ENCODE measurements at places on chromosomes 2 and 18.

- DNase-seq: no peak
Observed at GRCh38 chr2:55302241-55302640, 33.2 kb upstream of the MTIF2 start.

DNA sequence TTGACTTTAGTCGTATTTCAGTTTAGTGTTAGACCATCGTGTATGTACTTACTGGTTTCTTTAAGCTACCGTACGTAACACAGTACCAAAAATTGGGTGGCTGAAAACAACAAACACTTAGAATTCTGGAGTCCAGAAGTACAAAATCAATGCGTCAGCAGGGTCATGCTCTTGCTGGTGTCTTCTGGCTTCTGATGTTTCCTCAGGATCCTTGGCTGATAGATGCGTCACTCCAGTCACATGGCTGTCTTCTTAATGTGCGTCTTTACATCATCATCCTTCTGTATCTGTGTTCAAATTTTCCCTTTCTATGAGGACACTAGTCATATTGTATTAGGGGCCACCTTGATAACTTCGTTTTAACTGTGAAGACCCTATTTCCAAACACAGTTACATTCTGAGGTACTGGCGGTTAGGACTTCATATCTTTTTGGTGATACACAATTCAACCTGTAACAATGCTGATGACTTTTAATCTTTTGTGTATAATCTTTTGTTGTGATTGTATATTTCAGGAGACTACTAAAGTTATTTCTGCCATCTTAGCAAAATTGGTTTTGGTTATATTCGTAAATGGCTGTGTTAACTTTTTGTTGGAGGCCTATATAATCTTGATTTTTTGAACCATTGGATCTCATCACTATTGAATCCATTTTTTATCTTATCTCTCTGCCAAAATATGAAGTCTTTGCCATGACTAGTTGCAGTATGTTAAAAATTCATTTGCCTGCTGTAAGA lies 25.4 kb downstream of the ACTR3 start:
- no peak for DNase-seq

GRCh38 chr2:102660070-102660469 lies 40.7 kb downstream of the SLC9A2 start:
- no peak for DNase-seq

DNA sequence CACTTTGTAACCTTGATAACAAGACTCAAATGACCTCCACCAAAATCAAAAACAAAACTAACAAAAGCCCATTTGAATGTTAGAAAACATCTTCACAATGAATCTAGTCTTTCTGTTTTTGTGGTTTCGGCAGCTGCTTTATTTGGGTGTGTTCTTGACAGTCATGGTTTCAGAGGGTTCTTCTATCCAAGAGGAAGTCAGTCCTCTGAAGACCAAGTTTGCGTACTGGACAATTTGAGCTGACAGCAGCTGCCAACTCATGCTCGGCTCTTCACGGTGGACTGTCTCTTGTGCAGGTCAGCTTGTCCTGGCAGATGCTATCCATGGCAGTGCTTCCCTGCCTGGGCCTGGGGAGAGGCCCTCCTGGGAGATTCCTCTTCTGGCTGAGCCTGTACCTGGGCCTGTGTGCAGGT lies 91.0 kb downstream of the TMEM17 start:
- no peak for DNase-seq

DNA sequence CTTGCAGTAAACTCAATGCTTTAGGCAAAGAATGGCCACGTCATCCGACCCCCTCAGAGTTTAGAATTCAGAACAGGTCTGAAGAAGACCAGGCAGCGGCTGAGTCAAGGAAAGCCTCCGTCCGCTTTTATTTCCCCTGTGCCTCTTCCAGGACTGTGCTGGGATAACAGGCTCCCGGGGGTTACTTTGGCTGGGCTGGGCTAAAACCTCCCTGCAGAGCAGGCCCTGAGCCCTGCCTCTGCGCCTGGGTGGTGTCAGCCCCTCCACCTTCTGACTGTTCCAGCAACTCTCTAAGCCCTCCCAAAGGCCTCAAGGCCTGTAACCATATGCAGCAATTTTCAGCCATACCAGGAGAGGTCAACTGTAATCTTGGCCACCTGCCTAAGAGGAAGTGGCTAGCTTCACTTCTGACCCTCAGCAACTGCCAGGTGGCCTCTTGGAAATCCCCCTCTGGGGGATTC lies 166.5 kb downstream of the RPIA start:
- DNase-seq: no peak

DNA sequence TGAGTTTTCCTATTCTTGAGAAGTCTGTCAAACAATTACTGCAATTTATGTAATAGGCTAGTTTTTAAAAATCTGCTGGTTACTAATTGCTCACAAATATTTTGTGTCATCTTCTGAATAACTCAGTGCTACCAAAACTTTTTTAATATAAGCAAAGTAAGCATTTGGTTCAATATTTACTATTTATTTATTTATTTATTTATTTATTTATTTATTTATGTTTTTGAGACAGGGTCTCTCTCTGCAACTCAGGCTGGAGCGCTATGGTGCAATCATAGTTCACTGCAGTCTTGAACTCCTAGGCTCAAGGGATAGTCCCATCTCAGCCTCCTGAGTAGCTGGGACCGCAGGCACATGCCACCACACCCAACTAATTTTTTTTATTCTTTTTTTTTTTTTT lies 60.4 kb upstream of the CDH20 start:
- no peak for DNase-seq

- no peak for DNase-seq
Observed at GRCh38 chr2:165494573-165494972, 25.1 kb downstream of the CSRNP3 start.

DNA sequence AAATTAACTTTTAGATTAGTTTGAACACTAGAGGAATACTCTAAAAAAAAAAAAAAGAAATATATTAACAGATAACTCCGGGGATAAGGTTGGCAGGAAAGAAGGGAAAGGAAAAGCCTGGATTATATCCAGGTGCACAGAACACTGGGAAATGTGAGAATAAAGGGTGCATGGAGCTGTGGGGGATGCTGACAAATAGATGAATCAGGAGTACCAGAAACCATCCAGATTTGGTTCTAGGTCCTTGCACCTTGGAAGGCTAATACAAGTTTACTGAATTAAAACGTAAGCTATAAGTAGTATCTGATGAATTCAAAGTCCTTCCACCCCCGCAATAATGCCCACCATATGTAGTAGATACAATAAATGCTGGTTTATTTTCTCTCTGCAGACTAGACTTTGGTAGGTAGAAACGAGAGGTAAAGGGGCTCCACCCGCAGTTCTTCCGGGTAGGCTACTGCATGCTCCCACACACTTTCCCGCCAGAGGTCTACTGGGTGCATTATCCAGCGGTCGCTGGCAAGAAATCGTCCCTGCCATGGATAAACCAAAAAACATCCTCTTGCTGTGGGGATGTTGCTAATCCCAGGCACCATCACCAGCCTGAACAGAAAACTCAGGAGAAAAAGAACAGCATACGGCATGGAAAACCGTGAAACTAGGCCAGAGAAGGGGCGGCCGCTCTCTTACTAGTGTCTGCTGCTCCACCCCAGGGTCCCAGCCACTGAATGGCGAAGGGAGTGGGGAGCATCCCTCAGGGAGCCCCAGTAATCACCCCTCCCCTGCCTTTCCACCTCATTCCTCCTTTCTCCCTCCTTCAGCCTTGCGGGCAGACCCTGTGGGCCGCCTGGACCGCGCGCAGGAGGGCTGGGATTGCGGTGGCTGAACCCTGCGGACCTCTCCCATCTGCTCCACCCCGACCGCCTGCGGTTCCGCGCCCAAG lies 1.5 kb downstream of the CNRIP1 start:
- no peak for DNase-seq

DNA sequence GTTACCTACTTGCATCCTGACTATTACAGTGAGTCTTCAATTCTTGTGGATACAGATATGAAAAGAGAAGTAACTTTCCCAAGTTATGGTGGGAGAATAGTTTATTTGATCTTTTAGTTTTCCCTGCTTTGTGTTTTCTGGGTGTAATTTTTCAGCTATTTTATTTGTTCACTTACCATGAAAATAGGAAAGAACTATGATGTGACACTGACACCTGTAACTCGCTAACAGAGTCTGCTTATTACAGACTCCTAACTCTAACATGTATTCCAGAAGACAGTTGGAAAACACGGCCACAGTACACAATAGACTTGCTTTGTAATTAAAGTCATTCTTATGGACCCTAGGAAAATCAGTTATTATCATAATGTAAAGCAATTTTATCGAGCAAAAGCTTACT lies 323.2 kb downstream of the LRRTM1 start:
- DNase-seq: no peak

- no peak for DNase-seq
Observed at GRCh38 chr2:56626927-56627326, 443.1 kb downstream of the CCDC85A start.

DNA sequence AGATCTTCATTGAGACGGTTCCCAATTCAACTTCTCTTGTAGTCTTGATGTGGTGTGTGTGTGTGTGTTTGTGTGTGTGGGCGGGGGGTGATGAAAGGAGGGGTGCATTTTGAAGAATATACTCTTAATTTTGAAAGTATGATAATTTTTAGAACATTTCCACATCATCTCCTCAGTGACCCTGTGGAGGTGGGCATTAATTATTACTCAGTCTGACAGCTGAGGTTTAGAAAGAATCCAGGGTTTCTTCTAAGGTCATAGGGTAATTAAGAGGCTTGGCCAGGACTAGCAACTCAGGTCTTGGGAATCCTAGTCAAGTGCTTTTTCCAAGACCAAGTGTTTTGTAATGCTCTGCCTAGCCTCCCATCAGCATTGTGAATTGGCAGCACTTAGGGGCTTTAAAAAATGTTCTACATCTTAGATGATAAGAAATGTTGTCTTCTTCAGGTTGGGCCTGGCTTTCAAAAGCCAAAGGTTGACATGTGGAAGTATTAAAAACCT lies 100.5 kb downstream of the SPTBN1 start:
- no peak for DNase-seq

- DNase-seq: no peak
Observed at GRCh38 chr2:113876503-113877387, 13.1 kb upstream of the ACTR3 start.

DNA sequence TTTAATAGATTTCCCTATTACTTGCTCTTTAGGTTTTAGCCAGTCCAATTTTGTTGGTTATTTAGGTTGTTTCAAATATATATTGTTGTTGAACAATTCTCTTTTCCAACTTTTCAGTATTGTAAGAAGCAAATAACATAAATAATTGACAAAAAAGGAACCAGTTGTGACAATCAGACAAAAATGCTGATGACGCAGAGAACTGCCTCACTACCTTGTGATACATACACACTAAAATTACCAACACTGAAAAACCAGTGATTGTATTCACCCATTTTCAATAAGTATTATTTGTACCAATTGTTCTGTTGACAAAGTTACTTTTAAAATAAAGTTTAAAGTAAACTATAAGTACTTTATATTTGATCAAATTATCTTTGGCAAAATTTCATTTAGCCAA lies 43.1 kb upstream of the NABP1 start:
- DNase-seq: no peak

GRCh38 chr2:190649798-190650390 lies 1.0 kb downstream of the NAB1 start:
- DNase-seq: no peak

GRCh38 chr2:98588880-98589431 lies 19.4 kb downstream of the COA5 start:
- no peak for DNase-seq

DNA sequence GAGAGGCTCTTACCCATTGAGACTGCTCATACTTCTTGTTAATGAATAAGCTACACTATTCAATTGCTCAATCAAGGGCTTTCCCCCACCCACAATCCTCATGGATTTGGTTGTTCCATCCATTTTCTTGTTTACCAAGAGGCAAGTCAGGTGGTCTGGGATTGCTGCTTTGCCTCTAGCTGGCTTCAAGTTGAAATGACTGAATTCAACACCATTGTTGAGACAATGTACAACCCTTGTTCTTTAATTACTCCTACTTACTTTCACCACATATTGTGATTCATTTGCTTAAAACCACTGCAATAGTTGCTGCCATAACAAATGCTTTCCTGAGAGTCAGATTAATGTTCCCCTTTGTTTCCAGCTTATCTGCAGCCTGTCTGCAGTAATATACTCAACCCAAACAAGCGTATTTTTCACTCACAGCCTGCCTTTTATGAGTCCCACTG lies 532.2 kb downstream of the RIT2 start:
- DNase-seq: no peak

DNA sequence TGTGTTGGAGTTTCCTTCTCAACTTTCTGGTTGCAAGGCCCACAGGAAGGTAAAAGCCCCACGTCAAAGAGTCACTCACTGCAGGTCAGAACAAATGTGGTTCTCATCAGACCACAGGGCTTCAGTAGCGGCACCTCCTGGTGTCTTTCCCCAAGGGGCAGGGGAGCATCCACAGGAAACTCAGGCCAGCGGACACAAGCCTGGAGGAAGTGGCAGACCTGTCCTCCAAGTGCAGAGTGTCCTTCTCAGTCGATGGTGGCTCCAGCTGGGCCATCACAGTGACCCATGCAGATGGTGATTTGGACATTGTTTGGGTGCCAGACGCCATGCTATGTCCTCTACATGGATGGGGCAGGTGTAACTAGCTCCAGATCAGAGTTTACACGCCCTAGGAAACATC lies 84.9 kb downstream of the ACKR3 start:
- no peak for DNase-seq

GRCh38 chr2:97011977-97012569 lies 25.7 kb upstream of the FAM178B start:
- DNase-seq: no peak

- DNase-seq: no peak
Observed at GRCh38 chr2:40783704-40784103, 331.8 kb upstream of the SLC8A1 start.

GRCh38 chr2:37180006-37180639 lies 8.3 kb downstream of the SULT6B1 start:
- no peak for DNase-seq
